ENCODE measurements at places on chromosomes 5 and 9.

DNA sequence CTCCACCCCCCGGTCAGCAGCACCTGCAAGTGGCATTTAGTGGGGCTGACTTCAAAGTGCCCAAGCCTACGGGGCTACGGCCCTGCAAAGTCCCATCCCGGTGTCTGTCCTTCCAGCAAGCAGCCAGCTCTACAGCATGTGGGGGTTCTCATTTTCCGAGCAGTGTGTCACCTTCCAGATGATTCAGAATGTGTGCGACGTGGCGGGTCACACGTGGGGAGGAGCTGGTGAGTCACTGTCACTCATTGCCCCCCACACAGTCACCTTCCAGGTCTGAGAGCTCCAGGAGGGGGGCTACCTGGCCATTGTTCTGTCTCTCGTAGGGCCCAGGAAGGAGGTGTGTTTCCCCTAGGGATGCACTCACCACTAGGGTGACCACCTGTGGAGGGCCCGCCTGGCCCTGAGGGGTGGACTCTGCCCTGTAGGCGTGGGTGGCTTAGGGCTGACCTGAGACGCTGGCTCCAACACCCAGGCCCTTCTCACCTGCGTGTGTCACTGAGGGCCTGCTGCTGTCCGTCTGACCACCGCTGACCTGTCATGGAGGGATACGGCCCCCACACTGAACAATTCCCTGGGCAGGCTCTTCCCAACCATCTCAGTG, 70.2 kb downstream of the SEMA4D start:
- no peak for DNase-seq

DNA sequence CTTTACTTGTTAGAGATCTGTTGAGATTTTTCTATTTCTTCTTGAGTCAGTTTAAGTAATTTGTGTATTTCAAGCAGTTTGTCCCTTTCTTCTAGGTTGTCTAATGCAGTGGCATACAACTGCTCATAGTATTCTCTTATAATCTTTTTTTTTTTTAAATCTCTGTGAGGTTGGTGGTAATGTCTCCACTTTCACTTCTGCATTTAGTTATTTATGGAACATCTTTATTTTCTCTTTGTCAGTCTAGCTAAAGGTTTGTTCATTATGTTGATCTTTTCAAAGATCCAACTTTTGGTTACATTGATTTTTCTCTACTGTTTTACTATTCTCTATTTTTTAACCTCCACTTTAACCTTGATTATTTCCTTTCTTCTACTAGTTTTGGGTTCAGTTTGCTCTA, 13.8 kb downstream of the FOXE1 start:
- DNase-seq: no peak

DNA sequence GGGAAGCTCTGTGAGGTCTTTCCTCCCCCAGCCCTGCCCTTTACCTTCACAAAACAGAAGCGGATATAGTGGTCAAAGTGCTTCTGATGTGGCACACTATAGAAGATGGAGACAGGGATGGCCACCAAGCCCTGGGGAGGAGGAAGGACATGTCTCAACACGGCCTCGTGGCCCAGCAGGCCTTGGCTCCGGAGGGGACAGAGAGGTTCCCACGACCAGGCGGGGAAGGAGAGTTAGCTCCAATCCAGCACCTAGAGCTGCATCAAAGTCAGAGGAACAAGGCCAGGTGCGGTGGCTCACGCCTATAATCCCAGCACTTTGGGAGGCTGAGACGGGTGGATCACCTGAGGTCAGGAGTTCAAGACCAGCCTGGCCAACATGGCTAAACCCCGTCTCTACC, 4.1 kb upstream of the SPOUT1 start:
- no peak for DNase-seq

GRCh38 chr9:690517-691111, 150.9 kb upstream of the DMRT1 start:
- no peak for DNase-seq

- DNase-seq: no peak
Measured at GRCh38 chr9:74630228-74630627, 133.1 kb downstream of the RORB start.

- no peak for DNase-seq
Measured at GRCh38 chr5:88669371-88670050, 213.5 kb downstream of the MEF2C start.

DNA sequence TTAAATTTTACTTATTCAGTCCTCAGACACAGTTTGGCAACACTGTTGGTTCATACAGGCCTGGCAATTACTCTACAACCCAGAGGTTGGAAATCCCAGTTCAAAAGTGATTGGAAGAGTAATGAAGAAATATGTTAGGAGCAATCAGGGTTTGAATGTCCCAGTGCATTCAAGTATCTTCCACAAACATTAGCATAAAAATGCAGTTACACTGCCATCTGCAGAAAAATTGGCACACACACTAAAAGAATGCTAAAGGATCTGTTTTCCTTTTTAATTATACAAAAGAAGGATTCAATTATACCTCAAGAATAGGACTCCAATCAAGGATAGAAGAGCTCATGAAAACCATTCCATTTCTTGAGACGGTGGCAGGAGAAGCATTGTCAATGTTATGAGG, 130.2 kb downstream of the DNAH5 start:
- DNase-seq: no peak

DNA sequence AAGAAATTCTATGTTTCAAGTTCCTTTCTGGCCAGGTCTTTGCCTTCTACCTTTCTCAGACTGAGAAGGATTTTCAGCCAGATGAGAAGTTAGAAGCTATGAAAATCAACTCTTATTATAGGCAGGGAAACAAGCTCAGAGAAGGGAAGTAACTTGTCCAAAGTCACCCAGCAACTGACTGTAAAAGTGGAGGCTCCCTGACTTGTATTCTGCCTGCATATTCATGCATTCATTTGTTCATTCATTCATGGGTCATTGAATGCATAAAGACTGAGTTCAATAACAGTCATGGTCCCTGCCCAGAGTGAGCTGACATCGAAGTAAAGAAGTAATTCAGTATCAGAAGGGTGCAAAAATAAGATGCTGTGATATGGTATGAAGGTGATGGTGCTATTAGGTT, 239.6 kb downstream of the PAPPA start:
- no peak for DNase-seq

GRCh38 chr5:175254155-175254554, 189.8 kb downstream of the DRD1 start:
- no peak for DNase-seq

DNA sequence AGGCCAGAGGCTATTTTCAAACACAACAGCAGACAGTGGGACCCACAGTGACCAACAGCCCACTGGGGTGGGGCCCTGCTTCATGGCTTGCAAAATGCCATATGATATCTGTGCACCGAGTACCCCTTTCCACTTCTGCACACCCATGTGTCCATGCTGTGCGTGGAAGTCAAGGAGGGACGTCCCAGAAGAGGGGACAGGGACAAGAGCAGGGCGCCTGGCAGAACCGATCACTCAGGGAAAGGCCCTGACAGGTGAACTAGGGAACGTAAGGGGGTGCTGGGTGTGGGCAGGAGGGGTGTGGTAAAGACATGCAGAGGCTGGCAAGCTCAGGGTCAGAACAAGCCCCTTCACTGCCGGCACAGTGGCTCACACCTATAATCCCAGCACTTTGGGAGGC, 7.6 kb upstream of the TTLL11 start:
- no peak for DNase-seq

GRCh38 chr9:111659691-111660090, 1.7 kb upstream of the GNG10 start:
- no peak for DNase-seq

- no peak for DNase-seq
Measured at GRCh38 chr5:142613271-142613671, 72.6 kb downstream of the FGF1 start.

DNA sequence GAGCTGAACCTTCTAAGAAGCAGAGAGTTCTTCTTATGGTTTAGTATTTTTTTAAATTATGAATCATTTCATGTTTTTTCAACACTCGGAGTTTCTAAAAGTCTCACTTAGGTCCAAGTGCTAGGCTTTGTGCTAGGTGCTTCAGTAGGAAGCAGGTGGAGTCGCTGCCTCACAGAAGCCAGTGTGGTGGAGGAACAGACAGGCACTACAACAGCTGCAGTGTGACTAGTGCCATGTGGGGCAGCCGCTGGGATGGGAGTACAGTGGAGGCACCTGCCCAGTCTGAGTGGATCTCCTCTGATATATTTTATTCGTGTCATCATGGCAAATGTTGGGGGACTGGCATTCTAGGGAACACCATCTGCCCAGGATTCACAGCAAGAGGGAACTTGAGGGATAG, 15.3 kb downstream of the PCDHGC5 start:
- DNase-seq: no peak

DNA sequence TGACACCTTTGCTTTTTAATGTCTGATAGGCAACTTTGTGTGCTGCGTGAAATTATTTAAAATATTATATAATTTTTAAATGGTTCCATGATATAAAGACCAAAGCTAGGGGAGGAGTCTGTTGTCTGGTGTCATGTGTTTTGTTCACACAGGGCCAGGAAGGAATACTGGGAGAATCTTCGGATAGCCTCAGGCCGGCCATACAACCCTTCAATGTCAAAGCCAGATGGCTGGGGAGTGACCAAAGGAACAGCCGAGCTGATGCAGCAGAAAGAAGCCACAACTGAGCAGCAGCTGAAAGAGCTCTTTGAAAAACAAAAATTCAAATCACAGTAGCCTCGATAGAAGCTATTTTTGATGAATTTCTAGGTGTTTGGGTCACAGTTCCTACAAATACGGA, 19.2 kb downstream of the BHMT start:
- DNase-seq: no peak

DNA sequence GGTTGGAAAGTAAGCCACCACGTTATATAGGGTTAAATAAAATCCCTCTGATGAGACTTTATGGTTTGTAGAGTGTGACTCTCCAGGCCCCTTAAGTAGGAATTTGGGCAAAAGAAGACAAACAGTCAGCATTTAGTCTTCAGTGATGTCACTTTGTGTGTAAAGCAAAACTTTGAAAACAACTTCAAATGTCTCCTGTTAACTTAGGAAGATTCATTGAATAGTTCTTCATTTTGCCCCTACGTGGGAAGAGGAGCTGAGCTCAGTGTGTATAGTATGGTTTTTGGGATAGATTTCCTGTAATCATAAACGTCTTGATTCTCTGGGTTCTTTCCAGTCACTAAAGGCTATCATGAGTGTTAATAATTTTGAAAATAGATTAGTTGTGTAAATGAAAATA, 101.3 kb downstream of the GADD45G start:
- no peak for DNase-seq

GRCh38 chr5:40276426-40277102, 403.2 kb upstream of the PTGER4 start:
- DNase-seq: no peak

DNA sequence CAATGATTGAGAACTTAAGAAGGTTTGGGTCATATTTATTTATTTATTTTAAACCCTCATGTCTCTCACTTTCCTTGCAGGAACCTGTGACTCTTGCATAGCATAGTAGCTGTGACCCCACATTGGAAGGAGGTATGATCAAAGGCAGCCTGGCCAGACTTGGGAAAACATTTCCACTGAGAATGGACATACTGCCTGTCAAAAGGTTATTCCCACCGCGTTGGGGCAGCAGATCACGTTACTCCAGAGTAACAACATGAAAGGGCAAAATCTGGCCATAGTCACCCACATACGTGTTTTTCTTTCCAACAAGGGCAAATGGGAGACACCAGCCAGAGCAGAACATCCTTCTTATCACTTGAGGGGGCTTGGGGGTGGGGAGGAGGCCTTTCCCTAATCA, 95.7 kb downstream of the ARL15 start:
- DNase-seq: no peak

DNA sequence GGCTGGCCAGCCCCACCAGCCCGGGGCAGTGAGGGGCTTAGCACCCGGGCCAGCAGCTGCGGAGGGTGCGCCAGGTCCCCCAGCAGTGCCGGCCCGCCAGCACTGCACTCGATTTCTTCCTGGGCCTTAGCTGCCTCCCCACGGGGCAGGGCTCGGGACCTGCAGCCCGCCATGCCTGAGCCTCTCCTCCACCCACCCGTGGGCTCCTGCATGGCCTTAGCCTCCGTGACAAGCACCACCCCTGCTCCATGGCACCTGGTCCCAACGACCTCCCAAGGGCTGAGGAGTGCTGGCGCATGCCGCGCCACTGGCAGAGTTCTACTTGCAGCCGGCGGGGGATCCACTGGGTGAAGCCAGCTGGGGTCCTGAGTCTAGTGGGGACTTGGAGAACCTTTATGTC, 452.6 kb downstream of the AGTPBP1 start:
- DNase-seq: no peak

- DNase-seq: no peak
Measured at GRCh38 chr5:41094871-41095270, 23.7 kb upstream of the MROH2B start.

- DNase-seq: no peak
Measured at GRCh38 chr5:17440766-17441165, 57.3 kb upstream of the TAF11L2 start.

DNA sequence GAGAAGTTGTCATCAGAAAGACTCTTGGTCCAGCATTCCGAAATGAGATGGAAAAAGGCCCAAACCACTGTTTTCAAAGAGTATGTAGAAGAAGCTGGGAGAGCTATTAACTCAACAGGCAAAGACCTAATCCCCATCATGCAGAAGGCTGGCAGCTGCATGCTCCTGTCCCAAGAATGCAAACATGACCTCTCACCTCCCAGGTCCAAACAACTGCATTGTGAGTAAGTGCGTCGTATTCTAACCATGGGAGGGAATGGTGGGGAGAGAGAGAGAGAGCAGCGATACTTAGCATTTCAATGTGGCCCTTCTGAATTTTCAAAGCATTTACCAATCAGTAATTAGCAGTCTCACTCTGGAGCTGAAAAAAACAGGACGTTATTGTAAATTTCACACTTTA, 27.6 kb downstream of the TRPC7 start:
- DNase-seq: no peak

GRCh38 chr9:35910613-35911359, 1.5 kb downstream of the SPAAR start:
- DNase-seq: no peak

DNA sequence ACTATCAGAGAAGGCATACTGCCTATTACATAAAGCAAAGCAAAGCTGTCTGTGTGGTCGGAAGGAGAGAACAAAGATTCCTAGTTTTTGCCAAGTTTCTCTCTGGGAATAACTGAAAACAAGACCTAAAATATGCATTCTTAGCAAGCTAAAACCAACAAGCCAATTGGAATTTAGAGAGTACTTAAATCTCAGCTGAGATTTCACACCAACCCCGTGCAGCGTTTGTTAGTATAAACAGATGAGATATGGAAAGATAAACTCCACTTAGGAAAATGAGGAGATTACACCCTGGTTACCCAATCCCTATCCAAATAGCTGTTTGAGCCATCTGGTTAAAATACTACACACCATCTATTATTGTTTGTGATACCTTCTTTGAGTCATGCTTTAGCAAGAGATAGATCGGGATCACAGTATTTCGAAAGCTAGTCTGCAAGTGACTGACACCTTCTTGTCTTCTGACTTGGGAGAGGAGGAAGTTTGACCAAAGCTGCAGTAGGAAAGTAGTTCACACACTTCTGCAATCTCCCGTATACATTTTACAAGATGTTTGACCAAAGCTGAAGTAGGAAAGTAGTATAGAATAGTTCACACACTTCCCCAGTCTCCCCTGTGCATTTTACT, 18.2 kb downstream of the FAF2 start:
- no peak for DNase-seq

DNA sequence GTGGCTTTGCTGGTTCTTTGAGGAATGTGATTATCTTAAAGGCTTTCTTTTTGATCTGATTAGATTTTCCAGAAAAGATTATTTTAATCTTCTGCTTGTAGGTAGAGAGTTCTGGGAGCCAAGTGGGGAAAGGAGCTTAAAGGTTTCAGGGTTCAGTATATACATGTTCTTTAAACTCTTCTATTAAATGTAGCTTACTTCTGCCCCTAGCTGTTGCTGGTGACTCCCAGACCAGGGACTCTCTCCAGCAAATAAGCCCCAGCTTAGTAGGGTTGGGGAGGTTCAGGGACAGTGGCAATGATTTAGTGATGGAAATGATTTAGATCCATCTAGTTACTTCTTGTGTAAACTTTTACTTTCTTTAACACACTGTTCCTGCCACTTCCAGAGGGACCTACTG, 72.2 kb downstream of the SLC12A2 start:
- DNase-seq: no peak

Measured in BJ (cell line).